OCI-M1 (cell line): ENCODE measurements at places on chromosomes 12 and 14.

DNA sequence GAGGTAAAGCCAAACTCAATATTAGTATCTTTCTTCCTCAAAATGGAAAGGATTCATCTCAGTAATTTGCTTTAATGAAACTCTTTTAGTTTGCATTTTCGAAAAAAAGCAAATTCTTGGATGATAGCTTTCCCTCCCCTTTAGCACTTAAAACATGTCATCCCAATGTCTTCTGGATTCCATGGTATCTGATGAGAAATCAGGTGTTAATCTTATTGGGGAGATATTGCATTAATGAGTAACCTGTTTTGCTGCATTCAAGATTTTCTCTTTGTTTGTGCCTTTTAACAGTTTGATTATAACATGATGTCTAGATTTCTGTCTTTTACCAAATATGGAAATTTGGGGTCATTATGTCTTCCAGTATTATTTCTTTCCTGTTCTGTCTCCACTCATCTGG lies 405.1 kb upstream of the FOXG1 start:
- DNase-seq: peak; percentile 13

GRCh38 chr14:81837304-81837703 lies 303.7 kb upstream of the SEL1L start:
- peak; percentile 47 for DNase-seq

- no peak for DNase-seq
Measured at GRCh38 chr14:22036541-22037239, 363.1 kb upstream of the OR4E1 start.

GRCh38 chr14:66746316-66747006 lies 238.5 kb downstream of the GPHN start:
- peak; percentile 24 for DNase-seq

- no peak for DNase-seq
Measured at GRCh38 chr12:114294303-114294685, 111.7 kb downstream of the TBX5 start.

GRCh38 chr14:58535044-58535443 lies 102.7 kb upstream of the DACT1 start:
- peak; percentile 16 for DNase-seq

- no peak for DNase-seq
Measured at GRCh38 chr12:25904442-25904841, 54.0 kb upstream of the RASSF8 start.

DNA sequence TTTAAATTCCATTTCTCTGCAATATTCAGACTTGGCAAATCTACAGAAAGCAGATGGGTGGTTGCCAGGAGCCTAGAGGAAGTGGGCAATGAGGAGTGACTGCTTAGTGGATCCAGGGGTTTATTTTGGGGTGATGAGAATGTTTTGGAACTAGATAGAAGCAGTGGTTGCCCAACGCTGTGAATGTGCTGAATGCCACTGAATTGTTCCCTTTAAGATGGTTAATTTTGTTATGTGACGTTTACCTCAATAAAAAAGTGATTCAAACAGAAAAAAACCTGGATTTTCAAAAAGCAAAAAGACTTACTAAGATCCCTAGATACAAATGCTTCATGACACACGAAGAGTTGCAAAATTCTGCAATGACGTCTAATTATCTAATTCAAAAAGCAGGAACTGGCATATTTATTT lies 34.2 kb downstream of the DAO start:
- no peak for DNase-seq

- peak; percentile 10 for DNase-seq
Measured at GRCh38 chr14:104657563-104658324, 31.7 kb upstream of the INF2 start.

DNA sequence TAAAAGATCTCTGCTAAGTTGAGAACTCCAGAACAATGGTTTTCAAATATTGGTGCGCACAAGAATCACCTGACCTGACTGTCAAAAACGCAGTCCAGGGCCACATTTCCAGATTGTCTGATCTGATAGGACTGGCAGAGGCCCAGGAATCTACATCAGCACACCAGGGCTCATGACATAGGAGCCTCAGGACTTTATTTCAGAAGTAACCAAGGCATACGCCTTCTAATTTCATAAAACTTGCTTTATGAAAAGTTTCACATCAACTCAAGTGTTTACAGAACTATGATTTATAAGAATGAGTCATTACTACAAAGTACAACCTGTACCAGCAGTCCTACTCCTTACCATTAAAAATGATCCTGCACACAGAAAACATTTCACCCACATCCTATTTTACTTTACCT lies 47.7 kb upstream of the PTPRO start:
- DNase-seq: no peak

DNA sequence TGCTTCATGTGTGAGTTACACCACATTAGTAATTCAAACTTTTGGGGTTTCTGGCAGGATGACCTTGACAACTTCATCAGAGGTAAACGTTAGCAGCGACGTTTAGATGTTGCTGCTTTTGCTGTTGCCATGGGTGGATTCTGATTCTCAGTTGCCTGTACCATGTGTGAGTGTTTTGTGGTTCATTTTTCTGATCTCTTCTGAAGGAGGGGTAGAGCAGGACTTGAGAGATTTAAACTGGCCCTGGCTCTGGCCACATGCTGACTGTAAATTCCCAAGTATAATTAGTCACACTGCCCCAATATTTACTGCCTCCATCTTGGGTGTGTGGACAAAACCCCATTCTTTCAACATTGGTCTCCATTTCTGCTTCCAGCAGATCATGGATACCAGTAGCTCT lies 110.4 kb downstream of the ETV6 start:
- DNase-seq: no peak

DNA sequence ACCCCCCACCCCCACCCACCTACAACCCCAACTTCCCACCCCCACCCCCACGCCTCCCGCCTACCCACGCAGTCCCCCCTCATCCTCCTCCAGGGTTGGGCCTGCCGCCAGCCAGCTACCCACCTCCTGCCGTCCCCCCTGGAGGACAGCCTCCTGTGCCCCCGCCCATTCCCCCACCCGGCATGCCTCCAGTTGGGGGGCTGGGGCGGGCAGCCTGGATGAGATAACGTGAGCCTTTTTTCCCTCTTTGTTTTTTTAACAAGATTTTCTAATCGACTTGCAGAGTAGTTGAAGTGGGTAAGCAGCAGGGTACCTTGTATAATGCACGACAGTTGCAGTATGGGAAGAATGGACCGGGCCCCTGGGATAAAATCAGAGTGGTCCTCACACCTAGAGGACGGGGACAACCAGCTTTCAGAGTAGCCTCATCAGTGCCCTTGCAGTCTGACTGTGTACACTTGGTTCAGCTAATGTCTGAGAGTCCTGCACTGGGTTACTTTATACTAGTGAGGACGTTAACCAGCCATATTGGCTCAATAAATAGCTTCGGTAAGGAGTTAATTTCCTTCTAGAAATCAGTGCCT lies 29.4 kb downstream of the CCNK start:
- no peak for DNase-seq

DNA sequence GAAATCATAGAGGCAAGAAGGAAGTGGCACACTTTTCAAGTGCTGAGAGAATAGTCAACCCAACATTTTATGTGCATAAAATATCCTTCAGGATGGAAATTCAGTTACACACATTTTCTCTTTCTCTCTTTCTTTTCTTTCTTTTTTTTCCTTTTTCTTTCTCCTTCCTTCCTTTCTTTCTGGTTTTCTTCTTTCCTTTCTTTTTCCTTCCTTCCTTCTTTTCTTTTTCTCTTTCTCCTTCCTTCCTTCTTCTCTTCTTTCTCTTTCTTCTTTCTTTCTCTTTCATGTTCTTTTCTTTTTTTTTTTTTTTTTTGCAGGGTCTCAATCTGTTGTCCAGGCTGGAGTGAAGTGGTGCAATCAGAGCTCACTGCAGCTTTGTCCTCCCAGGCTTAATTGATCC lies 38.7 kb upstream of the OR5AU1 start:
- DNase-seq: no peak

GRCh38 chr12:12349711-12350665 lies at the start of gene MANSC1:
TSS of gene MANSC1 (minus strand) at chr12:12350242. CDS start at chr12:12343314, 6,928 bp downstream.
- DNase-seq: peak; percentile 51

DNA sequence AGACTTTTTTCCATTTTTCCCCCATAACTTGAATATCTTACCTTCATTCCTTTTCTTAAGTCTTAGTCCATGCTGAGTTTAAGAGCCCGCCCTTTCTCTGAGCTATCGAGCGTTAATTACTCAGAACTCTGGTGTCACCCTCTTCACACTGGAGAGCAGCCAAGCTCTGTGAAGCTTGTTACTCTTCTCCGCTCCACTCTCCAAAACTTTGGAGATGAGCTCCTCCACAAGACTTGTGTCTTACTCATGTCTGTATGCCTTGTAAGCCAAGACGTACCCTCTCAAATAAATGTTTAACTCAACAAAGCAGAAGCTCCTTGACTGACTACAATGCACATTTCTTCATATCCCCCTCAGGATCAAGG lies 54.7 kb downstream of the DICER1 start:
- DNase-seq: no peak

- DNase-seq: no peak
Measured at GRCh38 chr14:89041257-89041582, 216.8 kb downstream of the TTC8 start.

- DNase-seq: no peak
Measured at GRCh38 chr14:101474563-101475455, 86.5 kb upstream of the DIO3 start.

DNA sequence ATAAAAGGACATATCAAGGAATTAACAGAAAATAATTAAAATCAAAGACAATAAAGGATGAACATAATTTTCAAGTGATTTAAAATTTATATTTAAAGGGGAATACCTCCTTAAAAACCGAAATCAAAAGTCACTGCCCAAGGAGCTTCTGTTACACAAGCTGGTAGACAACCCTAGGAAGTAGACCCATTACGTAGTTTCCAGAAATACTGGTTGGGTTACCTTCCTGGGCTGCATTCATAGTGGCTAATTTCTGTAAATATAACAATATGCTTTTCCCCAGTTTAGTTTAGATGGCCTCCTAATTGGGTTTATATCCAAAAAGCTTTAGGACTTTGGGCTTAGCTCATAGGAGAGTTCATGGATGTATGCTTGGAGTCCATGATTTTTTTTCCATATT lies 2.1 kb upstream of the EDDM3A start:
- DNase-seq: no peak

DNA sequence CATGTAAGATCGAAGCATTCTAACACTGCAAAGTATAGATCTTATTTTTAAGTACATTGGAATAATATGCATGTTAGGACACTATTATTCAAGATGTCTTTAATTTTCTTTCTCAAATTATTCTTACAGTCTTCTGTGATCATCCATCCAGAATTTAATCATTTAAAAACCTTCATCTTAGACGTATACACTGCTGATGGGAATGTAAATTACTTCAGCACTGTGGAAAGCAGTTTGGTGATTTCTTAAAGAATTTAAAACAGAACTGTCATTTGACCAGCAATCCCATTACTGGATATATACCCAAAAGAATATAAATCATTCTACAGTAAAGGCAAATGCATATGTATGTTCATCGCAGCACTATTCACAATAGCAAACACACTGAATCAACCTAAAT lies 3.2 kb upstream of the RPS29 start:
- no peak for DNase-seq

GRCh38 chr12:119082016-119082415 lies 96.7 kb upstream of the HSPB8 start:
- no peak for DNase-seq

GRCh38 chr12:21571046-21571445 lies 33.6 kb downstream of the GYS2 start:
- DNase-seq: peak; percentile 71

DNA sequence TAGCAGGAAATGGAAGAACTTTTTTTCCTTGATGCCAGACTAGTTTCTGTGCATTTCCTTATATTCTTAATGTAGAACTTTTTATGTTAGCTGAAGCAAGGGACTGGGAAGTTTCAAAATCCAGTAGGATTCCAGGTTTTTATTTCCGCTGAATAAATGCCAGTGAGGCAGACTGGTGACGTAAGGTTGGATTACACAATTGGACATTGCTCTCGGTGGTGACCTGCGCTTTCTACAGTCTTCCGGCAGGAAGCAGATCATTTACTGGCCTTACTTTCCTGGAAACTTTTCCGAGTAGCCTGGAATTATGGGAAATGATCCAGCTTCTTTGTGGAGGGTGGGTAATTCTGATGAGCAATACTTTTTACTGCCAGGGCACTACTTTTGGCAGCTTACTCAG lies 3.6 kb downstream of the IFT43 start:
- no peak for DNase-seq

GRCh38 chr12:94089891-94090290 lies 58.5 kb upstream of the PLXNC1 start:
- DNase-seq: peak; percentile 96

DNA sequence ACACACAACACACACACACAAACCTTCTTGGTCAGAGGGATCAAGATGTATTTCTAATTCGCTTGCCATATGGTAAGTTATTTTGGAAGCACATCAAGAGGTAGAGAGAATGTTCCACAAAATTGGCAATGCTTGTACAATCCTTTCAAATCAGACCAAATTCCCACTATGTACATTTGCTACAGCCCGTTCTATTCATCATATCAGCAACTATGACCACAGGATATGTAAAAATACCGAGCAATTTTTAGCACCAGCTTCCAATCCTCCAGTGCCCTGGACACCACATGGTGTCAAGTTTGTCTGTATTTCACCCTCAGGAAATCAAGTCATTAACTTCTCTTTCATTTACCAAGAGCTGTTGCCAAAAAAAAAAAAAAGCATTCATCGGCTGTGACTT lies 21.2 kb downstream of the TBX5 start:
- no peak for DNase-seq

GRCh38 chr12:52013626-52014310 lies 7.0 kb downstream of the TAMALIN start:
- DNase-seq: no peak

DNA sequence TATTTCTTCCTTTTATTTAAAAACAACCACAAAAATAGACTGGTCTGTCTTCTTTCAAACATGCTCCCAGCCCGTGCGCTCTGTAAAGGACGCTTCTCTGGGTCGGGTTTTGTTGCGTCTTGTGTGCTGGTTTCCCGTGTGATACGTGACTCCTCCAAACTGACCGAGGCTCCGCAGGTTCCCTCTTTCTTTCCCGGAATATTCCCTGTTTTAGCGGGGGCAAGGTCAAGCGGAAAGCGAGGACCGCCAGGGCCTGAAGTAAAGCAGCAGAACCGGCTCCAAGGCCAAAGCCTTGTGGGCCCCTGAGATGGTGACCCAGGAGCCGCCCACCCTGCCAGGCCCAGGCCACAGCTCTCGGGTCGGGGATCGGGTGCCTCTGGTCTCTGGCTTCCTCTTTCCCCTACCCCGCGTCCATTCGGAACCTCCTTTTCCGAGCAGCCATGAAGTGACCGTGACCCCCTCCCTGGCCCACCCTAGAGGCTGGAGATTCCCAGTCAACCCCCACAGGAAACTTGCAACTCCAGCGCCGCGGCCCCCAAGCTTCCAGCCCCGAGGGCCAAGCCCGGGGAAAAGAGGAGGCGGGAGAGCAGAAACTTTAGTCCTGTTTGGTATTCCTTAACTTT lies 885 bp upstream of the HOXC10 start:
- no peak for DNase-seq

- DNase-seq: no peak
Measured at GRCh38 chr14:87784386-87784785, 208.6 kb downstream of the GALC start.

GRCh38 chr12:62785941-62786559 lies 148.9 kb downstream of the PPM1H start:
- DNase-seq: no peak
